ENCODE measurements at places on chromosomes 2 and 18. TPM values are rescaled to one million over a fixed set of nuclear protein-coding genes. Genes with fewer than 3 reads are reported as not detected.

GRCh38 chr18:42290318-42291307, 335.6 kb downstream of the PIK3C3 start:
- DNase-seq, result no peak

DNA sequence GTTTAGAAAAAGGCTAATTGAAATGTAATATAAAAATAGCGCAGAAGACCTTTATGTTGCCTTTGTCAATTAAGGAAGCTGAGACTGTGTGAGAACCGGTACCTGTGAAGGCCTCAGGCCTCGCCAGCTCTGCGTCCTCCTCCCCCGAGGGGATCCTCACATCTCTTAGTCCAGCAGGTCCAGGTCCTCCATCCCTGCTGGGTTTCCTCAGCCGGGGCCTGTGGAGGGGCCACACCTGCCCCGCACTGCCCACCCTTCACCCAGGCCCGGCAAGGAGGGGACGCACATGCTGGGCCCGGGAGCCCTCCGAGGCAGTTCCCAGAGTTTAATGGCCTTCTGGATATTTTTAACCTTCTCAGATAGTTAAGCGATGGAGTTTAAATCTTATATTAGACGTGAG, 3.5 kb downstream of the KCNG2 start:
- no peak for DNase-seq

DNA sequence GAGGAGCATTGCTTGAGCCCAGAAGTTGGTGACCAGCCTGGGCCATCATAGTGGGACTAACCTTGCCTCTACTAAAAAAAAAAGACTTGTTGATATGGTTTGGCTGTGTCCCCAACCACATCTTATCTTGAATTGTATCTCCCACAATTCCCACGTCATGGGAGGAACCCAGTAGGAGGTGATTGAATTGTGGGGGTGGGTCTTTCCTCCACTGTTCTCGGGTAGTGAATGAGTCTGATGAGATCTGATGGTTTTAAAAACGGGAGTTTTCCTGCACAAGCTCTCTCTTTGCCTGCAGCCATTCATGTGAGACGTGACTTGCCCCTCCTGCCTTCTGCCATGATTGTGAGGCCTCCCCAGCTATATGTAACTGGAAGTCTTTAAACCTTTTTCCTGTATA, 47.0 kb downstream of the PROC start:
- DNase-seq, result no peak

- no peak for DNase-seq
Observed at GRCh38 chr2:104572834-104573233, 281.1 kb upstream of the POU3F3 start.

DNA sequence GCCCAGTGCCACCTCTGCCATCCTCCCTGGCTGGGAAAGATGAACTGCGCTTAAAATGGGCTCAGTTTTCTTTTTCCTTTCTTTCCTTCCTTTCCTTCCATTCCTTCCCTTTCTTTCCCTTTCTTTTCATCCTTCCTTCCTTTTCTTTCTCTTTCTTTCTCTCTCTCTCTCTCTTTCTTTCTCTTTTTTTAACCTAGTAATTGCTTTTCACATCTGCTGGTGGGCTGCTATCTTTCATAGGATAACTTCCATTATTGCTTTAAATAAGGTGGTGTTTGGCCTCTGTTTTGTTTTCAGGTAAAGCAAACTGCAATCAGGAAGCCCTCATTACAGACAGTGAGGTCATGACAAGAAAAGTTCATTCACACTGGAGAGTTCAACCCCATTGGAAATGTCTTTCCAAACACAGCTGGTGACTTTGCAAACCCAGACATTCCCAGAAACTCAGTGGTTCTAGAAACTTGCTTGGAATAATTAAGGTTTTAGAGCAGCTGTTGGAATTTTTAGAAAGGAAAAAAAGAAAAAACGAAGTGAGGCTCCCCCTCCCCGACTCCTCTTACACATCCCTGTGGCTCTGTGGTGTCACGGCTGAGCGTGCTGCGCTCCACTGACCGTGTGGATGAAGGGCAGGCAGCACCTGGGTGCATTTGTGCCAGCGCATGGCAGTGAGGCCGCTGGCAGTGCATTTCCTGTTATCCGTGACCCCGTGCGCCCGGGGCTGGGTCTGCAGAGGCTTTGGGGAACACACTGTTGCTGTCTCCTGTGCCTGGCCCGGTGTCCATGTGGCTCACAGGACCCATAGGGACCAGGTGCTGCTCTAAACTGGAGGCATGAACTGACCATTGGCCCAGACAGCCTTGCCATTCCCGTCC, 76.9 kb downstream of the MBP start:
- no peak for DNase-seq

DNA sequence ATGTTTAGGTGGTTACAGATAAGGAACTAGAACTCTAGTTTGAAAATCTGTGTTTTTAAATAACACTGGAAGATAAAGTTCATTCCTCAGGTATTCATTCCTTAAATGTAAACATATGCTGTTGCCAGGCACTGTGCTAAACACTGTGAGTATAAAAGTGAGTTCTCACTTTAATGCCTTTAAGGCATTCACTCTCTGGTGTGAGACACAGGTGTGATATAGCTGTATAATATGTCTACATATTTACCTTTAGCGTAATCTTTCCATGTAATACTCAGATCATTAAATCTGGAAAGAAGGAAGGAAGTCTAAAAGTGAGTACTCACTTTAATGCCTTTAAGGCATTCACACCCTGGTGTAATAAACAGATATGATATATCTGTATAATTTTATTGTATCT, 472.6 kb downstream of the PARD3B start:
- no peak for DNase-seq

DNA sequence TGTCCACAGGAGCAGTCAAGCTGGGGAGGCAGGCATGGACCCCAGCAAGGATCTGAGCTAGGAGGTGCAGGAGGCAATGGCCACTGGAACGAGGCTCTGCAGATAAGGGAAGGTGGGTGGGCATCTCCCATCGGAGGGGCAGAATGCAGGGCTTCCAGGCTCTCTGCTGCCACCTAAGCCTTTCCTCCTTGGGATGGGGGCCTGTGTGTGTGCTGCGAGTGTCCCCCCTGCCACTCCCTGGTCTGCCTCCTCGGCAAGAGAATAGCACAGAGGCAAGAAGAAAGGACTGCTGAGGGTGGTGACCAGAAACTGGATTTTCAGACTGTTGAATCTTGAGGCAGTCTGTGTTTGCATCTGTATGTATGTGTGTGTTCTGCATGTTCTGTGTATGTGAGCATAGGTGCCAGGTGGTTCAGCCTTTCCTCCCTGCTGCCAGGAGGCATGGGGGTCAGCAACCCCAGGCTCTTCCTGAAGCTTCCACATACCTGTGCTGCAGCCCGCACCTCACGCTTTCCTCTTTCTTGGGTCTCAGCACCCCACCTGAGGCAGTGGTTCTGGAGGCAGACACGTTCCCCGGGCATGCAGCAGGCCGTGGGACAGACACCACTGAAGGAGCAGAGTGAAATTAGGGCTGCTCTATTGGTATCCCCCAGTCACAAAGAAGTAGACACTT, 86.7 kb downstream of the EPAS1 start:
- no peak for DNase-seq

- no peak for DNase-seq
Observed at GRCh38 chr2:109409321-109410038, 204.3 kb downstream of the SEPTIN10 start.

DNAH6 gene
- total RNA-seq, result 0.31 TPM

BOLL gene
- not detected for total RNA-seq

Data from H1 (cell line).